ENCODE measurements at places on chromosomes 3 and 15. TPM values are rescaled to one million over a fixed set of nuclear protein-coding genes. Genes with fewer than 3 reads are reported as not detected.

The PAK6 gene
- 0.26 TPM for total RNA-seq

The MASP1 gene
- total RNA-seq = not detected

The EIF2B5 gene
- 75.9 TPM for total RNA-seq

The IGSF11 gene
- 0.18 TPM for total RNA-seq
